ENCODE measurements at places on chromosomes 1 and 21. TPM values are rescaled to one million over a fixed set of nuclear protein-coding genes. Genes with fewer than 3 reads are reported as not detected.

The MCOLN2 gene
- 0.90 TPM for total RNA-seq

The PPIAL4G gene
- total RNA-seq = 0.05 TPM

The TMPRSS15 gene
- not detected for total RNA-seq

The SLC9C2 gene
- not detected for total RNA-seq

The C8B gene
- total RNA-seq = not detected

The SLC22A15 gene
- 6.6 TPM for total RNA-seq

The GJA5 gene
- total RNA-seq = 16.3 TPM

DNA sequence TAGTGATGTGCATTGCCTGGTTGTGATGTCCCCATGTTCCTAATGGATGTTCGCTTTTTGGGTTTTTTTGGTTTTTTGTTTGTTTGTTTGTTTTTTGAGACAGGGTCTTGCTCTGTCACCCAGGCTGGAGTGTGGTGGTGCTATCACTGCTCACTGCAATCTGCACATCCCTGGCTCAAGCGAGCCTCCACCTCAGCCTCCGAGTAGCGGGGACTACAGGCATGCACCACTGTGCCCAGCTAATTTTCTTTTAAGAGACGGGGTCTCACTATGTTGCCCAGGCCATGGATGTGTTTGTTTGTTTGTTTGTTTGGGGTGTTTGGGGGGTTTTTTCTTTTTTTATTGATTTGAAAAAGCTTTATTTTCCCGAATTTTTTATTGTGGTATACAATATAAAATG, 2.1 kb downstream of the COL6A2 start:
- no peak for DNase-seq

- DNase-seq = no peak
Observed at GRCh38 chr1:6209661-6210580, 4.0 kb downstream of the RNF207 start.

- no peak for DNase-seq
Observed at GRCh38 chr1:37570528-37571334, 14.0 kb downstream of the DNALI1 start.

GRCh38 chr1:183346276-183346732, 71.9 kb downstream of the NMNAT2 start:
- DNase-seq = no peak

GRCh38 chr1:170618421-170618820, 45.5 kb upstream of the PRRX1 start:
- no peak for DNase-seq

DNA sequence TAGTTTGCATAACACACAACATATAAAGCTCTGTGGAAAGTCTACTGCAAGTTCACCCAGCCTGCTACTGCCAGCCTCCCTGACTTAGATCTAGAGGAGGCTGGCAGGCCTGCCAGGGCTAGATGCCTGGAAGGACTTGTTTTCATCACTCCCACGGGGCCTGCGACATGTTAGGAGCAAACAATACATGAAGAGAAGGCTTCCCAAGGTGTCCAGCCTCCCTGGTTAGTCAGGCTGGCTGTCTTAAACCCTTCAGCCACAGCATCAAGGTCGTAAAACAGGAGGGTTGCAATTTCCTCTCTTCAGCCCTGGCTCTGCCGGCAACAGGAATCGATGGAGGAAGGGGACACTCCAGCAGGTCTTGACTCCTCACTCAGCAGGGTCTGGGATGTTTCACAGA, 104.5 kb downstream of the NGF start:
- no peak for DNase-seq

DNA sequence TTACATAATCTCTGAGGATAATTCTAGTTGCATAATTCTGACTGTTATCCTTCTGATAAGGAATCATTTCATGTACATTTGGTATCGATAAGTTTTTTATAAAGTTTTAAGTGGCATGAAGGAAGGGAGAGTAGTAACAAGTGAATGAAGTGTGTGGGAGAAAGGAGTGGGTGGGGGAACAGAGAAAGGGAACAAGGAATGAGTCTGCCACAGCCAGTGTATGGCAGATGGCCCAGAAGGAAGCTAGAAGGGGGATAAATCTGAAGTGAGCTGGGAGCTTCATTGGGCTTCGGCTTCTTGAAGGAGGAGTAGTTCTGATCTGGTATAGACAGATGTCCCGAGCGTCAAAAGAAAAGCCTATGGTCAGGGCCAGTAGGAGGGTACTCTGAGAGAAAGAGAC, 18.6 kb downstream of the ZBTB40 start:
- DNase-seq = no peak

DNA sequence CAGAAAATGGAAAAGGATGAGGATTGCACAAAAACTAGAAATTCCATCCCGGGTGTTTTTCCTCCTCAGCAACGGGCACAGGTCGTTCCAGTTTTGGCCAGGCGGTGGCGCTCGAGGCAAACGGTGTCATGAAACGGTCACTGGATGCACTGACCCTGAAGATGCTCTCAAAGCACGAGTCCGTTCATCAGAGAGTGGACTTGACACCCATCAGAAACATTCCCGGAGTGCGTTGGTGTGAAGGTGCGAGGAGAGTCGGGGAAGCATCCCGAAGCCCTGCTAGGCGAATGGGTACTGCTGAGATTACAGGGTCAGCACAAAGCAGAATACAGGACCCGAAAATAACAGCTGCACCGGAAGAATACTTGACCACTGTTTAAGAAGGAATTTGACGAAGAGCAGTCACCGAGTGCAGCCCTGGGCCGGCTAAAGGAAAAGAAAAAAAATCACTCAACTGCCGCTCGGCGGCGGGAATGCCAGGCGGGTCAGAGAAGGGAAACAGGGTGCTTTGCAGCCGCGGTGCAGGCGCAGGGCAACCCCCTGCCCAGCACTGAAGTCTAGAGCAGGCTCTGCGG, 71.7 kb upstream of the ETS2 start:
- DNase-seq = peak; percentile 54

GRCh38 chr1:119340861-119341261, 27.7 kb upstream of the HAO2 start:
- DNase-seq = no peak

Data from urinary bladder (tissue), 4 donors.